Renal cortex interstitium (tissue), 15 donors: ENCODE measurements at places on chromosomes 13 and 19. TPM values are rescaled to one million over a fixed set of nuclear protein-coding genes. Genes with fewer than 3 reads are reported as not detected.

The HOMER3 gene
- polyA plus RNA-seq: 62.5 TPM

The OR2Z1 gene
- not detected for polyA plus RNA-seq

DNA sequence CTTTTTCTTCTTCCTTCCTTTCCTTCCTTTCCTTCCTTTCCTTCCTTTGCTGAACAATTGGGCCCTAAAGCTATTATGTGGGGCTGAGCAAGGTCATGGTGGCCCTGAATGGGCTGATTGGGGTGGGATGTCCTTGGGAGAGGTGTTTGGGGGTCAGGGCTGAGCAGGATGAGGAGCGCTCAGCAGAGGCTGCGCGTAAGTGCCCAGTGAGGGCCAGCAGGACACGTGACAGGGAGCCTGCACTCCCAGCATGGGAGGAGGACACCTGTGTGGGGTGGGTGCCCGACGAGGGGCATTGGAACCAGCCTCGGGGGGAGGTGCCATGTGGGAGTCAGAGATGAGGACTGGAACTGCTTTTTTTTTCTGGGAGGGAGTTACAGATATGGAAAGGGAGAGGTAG is 5.4 kb upstream of the LGALS7 start:
- DNase-seq: no peak

- no peak for DNase-seq
These were observed 148.3 kb downstream of the HS6ST3 start for GRCh38 chr13:96238241-96238640.

DNA sequence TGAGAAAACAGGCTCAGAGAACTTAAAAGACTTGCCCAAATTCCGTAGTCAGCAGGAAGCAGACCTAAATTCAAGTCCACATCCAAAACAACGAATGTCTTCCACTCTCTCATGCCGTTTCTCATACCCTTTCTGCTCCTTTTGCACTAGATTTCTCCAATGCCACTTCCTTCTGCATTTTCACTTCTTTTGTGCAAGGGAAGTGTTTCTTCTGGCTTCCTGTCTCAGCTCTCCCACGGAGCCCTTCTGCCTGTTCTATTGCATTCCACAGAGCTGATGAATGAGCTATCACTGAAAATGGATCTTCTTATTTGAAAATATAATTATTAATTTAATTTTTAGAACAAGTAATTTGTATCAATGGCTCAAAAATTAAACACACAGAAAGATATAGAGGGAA is 56.1 kb upstream of the STK24 start:
- DNase-seq: no peak

DNA sequence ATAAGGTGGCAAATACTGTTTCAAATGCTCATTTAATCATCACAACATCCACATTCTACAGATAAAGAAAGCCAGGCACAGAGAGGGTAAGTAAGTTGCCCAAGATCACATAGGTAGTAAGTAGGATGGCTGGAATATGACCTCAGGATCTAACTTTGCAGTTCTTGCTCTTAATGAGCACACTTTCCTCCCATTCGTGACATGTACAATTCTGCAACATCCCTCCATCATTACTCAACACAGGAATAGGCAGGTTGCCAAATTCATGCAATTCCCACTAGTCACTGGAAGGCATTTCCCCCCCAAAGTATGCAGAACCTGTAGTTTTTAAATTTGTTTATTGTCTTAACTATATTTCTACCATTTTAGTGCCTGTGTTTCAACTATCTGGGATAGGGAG is 109.2 kb downstream of the OLFM4 start:
- DNase-seq: no peak

DNA sequence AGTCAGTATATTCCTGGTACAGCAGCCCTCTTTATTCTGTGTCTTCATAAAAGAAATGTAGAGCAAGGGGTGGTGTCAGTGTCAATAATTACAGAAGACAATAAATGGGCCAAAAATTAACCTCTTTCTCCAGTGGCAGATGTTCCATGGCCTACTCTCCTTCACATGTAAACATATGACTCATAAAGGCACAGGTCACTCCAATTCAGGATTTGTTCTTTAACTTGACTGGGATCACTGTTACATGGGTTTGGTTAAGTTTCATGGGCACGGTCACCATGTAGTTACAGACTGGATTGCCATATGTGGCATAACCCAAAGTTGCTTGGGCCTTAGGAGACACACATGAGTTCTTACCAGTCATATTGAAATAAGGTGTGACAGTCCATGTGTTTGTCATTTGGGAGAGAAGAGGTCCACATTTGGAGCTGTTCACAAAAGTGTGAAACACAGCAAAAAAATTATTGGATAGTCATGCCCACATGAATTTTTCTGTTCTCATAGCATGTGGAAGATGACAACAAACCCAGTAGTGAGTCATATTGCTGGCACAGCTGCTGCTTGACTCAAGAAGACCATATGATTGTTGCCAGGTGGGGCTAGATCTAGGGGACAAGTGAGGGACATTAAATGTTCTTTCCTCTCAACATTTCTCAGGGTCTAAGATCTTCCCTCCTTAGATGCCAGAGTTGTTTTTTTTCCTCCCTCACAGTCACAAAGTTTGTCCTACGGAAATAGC is 68.1 kb upstream of the HTR2A start:
- no peak for DNase-seq

- no peak for DNase-seq
These were observed 14.0 kb downstream of the SCGB2B2 start for GRCh38 chr19:34662919-34663318.

DNA sequence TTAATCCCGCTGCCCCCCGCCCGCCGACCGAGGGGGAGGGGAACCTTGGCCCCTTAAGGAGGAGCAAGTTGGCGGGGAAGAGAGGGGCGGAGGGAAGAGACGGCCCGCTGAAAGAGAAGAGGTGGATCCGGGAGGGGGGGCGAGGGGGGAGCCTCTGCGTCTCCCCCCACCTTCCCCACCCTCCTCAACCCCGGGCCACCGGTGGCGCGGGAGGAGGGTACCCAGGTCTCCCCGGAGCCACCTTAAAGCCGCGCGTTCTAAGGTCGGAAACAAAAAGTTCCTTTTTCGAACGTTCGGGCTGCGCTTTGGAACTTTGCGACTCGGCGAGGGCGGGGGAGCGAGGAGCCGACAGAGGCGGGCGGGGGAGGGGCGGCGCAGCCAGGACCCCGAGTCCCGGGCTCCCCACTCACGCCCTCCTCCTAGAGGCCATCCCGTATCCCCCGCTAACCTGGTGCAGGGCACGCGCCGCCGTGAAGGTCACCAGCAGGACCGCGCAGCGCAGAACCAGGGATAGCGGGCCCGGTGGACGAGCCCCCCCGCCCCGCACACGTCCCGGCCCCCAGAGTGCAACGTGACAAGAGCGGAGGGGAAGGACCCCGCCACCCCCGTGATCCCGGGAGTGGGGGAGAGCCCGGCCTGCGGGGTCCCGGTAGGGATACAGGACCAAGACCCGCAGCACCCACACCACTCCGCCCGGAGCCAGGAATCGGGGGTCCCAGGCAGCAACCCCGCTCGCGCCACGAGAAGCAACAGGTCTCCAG is 659 bp downstream of the ERF start:
- DNase-seq: no peak

- no peak for DNase-seq
These were observed 121.6 kb upstream of the SGCG start for GRCh38 chr13:23059173-23059572.
